ENCODE measurements at places on chromosomes 3 and 15. TPM values are rescaled to one million over a fixed set of nuclear protein-coding genes. Genes with fewer than 3 reads are reported as not detected.

ERICH6 gene
- 0.81 TPM for total RNA-seq

ALDH1L1 gene
- total RNA-seq, result not detected

CCDC13 gene
- total RNA-seq, result 0.65 TPM

ACAA1 gene
- total RNA-seq, result 114 TPM

GNAT1 gene
- not detected for total RNA-seq

TNFSF10 gene
- total RNA-seq, result 97.9 TPM

CSPG5 gene
- total RNA-seq, result 0.40 TPM

CYP8B1 gene
- not detected for total RNA-seq

GOLGA6A gene
- total RNA-seq, result not detected

C3orf62 gene
- total RNA-seq, result 12.2 TPM

IL17RD gene
- not detected for total RNA-seq

GLDN gene
- total RNA-seq, result not detected

CPLX3 gene
- 0.12 TPM for total RNA-seq

AP4E1 gene
- total RNA-seq, result 14.1 TPM

FAM174B gene
- 6.0 TPM for total RNA-seq

SLC24A1 gene
- 5.4 TPM for total RNA-seq

CHMP2B gene
- 21.2 TPM for total RNA-seq

C3orf70 gene
- total RNA-seq, result not detected

ALDH1A2 gene
- not detected for total RNA-seq

TTLL13 gene
- total RNA-seq, result 0.45 TPM

BUB1B gene
- 81.1 TPM for total RNA-seq

ZNF280D gene
- 26.9 TPM for total RNA-seq

Measured in activated CD4-positive, alpha-beta T cell treated with anti-CD3 and anti-CD28 coated beads, Interleukin-2, amount 10 ng/mL, durations not matched to agents 7 days and 5 days (primary cell).